Activated T-helper 17 cell treated with anti-CD3 and anti-CD28 coated beads, Interleukin-2, amount 50 U/mL, for 72 hours (primary cell): ENCODE measurements at places on chromosomes 4 and X. TPM values are rescaled to one million over a fixed set of nuclear protein-coding genes. Genes with fewer than 3 reads are reported as not detected.

Gene DGKK
- not detected for total RNA-seq

Gene CAMK2D
- 41.5 TPM for total RNA-seq

DNA sequence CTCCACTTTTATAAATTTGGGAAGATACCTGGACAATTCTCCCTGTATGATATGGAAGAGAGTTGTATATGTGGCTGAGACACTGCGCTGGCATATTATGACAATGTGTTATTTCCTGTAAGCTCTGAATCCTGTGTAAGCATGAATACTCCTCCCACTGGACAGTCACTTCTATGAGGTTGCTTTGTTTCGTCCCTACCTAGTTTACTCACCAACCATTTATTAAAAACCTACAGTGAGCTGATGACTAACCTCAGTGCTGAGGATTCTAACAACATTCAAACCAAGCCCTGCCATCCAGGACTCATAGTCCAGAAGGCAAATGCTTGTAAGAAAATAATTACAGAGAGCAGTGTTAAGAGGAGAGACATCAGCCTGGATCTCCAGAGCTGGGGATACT is 1632.9 kb upstream of the TENM3 start:
- H3K27me3 ChIP-seq = no peaks in the 10 kb centered on the region
- no peaks in the 10 kb centered on the region for H3K36me3 ChIP-seq
- no peak overlapping the region for H3K27ac ChIP-seq
- H3K4me1 ChIP-seq = no peaks in the 10 kb centered on the region
- no peak overlapping the region for H3K4me3 ChIP-seq

GRCh38 chr4:28811025-28811424 is 1909.1 kb upstream of the PCDH7 start:
- H3K27me3 ChIP-seq = no peaks in the 10 kb centered on the region
- H3K27ac ChIP-seq = no peak overlapping the region
- H3K4me1 ChIP-seq = no peaks in the 10 kb centered on the region

DNA sequence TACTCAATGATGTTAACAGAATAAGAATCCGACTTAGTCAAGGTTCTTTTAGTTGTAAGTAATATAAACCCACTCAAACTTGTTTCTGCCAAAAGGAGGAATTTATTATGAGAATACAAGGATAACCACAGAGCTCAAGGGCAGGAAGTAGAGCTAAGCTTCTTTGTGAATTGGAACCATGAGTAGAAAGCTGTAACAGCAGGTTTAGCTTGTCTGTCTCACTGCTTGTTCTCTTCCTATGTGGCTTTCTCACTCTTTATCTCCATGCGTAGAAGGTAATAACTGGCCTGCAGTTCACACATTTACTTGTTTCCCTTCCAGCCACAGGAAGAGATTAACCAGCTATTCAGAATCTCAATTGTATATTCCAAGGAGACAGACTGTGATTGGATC is 378.3 kb downstream of the PPP1R2C start:
- H3K27me3 ChIP-seq = no peaks in the 10 kb centered on the region
- H3K4me3 ChIP-seq = peak overlapping the region; percentile 44
- peak overlapping the region; percentile 66 for H3K27ac ChIP-seq
- peaks cover 12% of the 10 kb centered on the region for H3K4me1 ChIP-seq
- peak; percentile 16 for ATAC-seq
- H3K36me3 ChIP-seq = no peaks in the 10 kb centered on the region

- no peak overlapping the region for H3K4me3 ChIP-seq
- ATAC-seq = no peak
- H3K27me3 ChIP-seq = peaks cover 16% of the 10 kb centered on the region
- no peaks in the 10 kb centered on the region for H3K36me3 ChIP-seq
Observed at GRCh38 chrX:31268359-31268758, 196.5 kb upstream of the FTHL17 start.

DNA sequence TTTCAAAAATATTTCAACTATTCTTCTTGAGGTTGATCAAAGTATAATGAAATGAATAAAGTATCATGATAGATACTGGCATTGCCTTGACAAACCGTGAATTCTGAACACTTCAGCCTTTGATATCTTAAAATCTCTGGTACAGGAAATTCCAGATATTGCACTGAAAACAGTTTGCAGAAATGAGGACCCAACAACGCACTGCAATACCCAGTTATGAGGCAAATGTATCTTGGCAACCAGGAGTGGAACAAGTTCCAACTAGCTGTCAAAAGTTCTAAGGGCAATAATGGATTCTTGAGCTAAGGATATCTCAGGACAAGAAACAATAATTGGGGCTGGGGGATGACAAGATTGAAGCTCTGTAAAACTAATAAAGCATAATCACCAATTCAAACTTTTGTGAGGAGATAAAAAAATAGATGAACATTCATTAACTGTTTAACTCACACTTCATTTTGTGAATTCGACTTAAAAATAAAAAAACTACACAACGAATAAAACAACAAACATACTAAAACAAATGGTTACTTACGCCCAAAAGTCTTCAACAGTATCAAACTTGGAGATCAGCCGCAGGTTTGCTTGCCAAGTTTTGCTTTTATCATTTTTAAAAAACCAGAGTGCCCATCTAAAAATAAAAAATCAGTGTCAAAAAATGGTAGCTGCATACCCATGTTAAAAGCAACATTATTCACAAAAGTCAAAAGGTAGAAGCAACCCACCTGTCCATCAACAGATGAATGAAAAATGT is 38.1 kb downstream of the EIF4E start:
- peaks cover 16% of the 10 kb centered on the region for H3K4me1 ChIP-seq
- H3K27me3 ChIP-seq = no peaks in the 10 kb centered on the region
- H3K36me3 ChIP-seq = peaks cover 100% of the 10 kb centered on the region
- H3K4me3 ChIP-seq = no peak overlapping the region
- no peak for ATAC-seq

GRCh38 chr4:82428526-82428968 is 1.7 kb downstream of the HNRNPDL start:
- no peaks in the 10 kb centered on the region for H3K27me3 ChIP-seq
- H3K27ac ChIP-seq = peak overlapping the region; percentile 99
- ATAC-seq = no peak
- H3K4me1 ChIP-seq = peaks cover 31% of the 10 kb centered on the region
- peak overlapping the region; percentile 99 for H3K4me3 ChIP-seq

- H3K36me3 ChIP-seq = no peaks in the 10 kb centered on the region
- H3K4me3 ChIP-seq = no peak overlapping the region
Observed at GRCh38 chrX:38124000-38124399, 96.7 kb downstream of the SRPX start.

DNA sequence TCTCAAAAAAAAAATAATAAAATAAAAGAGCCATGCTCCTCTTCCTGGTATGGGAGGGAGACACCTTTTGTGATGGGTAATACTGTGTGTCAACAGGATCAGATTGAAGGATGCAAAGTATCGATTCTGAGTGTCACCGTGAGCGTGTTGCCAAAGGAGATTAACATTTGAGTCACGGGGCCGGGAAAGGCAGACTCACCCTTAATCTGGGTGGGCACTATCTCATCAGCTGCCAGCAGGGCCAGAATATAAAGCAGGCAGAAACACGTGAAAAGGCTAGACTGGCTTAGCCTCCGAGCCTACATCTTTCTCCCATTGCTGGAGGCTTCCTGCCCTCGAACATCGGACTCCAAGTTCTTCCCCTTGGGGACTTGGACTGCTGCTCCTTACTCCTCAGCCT is 95.4 kb downstream of the SHOX start:
- ATAC-seq = peak; percentile 21
- no peak overlapping the region for H3K4me3 ChIP-seq
- no peaks in the 10 kb centered on the region for H3K36me3 ChIP-seq
- no peaks in the 10 kb centered on the region for H3K27me3 ChIP-seq
- peaks cover 3% of the 10 kb centered on the region for H3K4me1 ChIP-seq
- H3K27ac ChIP-seq = no peak overlapping the region

GRCh38 chr4:80237992-80238391 is 28.5 kb upstream of the FGF5 start:
- ATAC-seq = no peak
- H3K4me3 ChIP-seq = no peak overlapping the region
- peaks cover 9% of the 10 kb centered on the region for H3K27me3 ChIP-seq
